MV-4-11 (cell line): ENCODE measurements at places on chromosomes 7 and 10.

- no peak for DNase-seq
These were observed at the start of gene TRIL for GRCh38 chr7:28958235-28958979. Gene TRIL (minus strand): TSS chr7:28958330. CDS start chr7:28958046, 284 bp downstream.

DNA sequence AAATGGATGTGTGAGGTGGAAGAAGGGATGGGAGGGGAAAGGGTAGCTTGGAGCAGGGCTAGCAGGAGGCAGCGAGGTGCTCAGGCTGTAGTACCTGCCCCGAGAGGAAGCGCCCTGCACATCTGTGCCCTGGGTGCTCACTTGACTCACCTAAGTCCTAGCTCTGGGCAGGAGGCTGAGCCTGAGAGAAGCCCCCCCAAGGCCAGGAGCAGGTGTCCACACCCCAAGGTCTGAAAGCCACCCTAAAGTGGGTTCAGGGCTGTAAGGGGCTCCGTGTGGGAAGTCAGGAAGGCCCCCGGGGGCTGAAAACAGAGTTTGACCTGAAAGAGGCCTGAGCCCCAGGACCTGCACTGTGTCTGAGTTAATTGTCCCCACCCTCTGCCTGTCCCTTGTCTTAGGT, 95.8 kb upstream of the PODXL start:
- no peak for DNase-seq

GRCh38 chr10:86962136-86962980, 4.0 kb downstream of the SNCG start:
- DNase-seq, result no peak

DNA sequence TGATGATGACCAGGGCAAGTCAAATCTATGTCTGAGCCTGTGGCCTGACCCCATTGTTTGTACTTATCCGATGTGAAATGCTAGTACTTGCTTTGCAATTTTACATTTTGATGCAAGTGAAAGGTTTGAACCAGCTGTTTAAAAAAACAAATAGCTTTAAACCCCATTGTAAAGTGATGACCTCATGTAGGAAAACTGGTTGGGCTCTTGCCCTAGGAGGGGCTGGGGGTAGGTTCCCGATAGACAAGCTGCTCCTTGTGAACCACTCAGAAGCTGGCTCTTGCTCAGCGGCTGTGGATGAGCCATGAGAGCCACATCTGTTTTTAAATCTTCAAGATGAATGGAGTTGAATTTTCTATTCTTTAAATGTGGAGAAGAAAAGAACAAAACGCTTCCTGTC, 185.3 kb downstream of the WDR11 start:
- DNase-seq, result no peak

DNA sequence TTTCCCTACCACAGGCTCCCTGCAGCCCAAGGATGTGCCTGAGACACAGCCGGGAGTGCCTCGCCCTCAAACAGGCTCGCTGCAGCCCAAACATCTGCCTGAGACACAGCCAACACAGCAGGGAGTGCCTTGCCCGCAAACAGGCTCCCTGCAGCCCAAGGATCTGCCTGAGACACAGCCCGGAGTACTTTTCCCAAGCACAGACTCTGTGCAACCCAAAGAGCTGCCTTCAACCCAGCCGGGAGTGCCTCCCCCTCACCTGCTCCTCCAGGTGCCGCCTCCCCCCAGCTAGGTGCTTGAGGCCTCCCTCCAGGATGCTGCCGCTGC, 42.9 kb downstream of the ANTXRL start:
- DNase-seq, result no peak

DNA sequence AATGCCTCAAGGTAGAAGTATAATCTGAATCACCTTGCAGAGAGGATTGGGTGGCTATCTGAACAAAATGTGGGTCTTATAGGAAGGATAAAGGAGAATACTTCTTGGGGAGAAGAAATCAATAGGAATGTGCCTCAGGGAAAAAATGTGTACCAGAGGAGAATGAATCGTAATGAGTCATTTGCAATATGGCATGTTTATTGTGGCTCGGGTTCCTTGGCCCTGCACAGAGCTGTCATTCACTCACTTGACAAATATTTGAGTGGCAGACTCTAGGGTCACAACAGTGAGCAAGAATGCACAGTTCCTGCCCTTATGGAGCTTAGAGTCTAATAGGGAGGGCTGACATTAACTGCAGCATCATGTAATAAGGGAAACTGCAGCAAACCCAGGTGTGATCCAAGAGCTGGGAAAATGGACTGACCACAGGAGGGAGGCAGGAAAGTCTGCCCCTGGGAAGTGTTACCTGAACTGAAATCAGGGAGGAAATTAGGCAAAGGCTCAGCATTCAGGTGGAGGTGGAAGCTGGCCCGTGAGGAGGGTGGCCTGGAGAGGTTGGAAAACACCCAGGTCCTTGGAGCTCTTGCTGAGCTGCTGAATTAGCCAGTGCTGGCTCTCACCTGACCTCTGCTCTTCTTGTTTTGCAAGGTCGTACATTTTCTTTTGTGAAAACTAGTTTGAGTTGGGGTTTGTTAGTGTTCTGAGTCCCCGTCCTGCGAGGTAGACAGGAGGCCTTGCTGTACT, 203.9 kb downstream of the FRMD4A start:
- DNase-seq, result no peak

DNA sequence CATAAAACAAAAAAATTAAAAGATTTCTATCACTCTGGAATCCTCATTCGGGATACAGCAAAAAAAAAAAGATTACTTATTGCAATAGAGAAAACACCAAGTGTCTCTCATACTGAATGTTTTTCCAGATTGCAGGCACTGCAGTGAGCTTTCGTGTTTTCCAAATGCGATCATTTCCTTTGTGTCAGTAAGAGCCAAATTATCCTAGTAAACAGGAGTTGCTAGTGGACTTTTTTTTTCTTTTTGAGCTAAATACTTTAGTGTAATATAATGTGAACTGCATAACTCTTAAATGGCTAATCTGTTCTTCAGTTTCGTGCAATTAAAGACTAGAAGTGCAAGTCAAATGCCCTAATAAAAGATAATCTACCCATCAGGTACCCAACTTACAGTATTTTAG, 44.4 kb upstream of the TOMM7 start:
- DNase-seq, result no peak

- no peak for DNase-seq
These were observed 618.2 kb downstream of the TNS3 start for GRCh38 chr7:46963719-46964118.

DNA sequence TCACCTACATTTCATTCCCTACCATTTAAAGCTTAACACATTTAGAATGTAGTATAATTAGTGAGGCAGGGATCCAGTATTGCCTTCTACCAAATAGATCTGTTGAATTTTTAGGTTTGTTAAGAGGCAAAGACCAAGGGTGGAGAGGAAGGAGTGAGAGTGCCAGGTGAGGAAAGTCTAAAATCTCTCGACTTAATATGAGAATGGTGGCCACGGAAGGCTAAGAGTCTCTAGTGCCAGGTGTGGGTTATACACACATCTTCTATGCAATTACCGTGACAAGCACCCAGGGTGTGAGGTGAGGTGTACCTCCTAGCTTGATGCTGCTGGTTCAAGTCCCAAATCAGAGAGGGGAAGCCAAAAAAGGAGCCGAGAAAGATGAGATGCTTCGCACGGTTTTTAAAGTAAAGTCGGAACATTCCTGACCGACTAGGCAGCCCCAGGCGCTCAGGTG, 439 bp downstream of the IQUB start:
- DNase-seq, result no peak

GRCh38 chr10:100100651-100101184, 19.0 kb upstream of the CPN1 start:
- peak; percentile 49 for DNase-seq

GRCh38 chr10:50855461-50855860, 30.0 kb downstream of the A1CF start:
- no peak for DNase-seq

- no peak for DNase-seq
These were observed 34.8 kb upstream of the BNIP3 start for GRCh38 chr10:132016514-132016913.

DNA sequence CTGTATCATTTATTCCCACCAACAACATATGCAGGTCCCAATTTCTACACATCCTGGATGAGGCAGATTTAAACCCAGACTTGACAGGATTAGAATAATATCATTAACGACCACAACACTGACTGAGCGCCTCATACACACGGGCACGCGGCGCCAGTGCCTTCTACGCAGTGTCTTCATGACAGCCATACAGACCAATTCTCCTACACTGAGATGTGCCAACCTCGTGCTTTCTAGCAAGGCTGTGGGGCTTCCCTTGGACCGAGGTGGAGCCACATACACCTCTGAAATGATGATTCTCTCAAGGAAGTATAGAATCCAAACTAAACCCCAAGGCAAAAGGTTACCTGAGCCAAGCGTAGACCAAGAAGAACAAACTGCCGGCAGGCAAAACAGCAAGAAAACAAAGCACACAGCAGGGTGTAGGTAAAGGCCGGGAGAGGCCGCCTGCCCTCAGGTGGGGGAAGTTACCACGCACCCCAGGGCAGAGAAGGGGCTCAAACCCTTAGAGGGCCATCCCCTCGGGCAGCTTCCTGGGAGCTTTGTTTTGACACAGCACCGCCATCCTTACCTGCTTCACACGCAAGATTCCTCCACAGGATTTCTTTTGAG, 75.8 kb downstream of the DLG5 start:
- DNase-seq, result no peak

- peak; percentile 79 for DNase-seq
These were observed 281.1 kb downstream of the ELFN1 start for GRCh38 chr7:1951159-1951536.
